Activated gamma-delta T cell (primary cell): ENCODE measurements at places on chromosomes 6 and 20.

DNA sequence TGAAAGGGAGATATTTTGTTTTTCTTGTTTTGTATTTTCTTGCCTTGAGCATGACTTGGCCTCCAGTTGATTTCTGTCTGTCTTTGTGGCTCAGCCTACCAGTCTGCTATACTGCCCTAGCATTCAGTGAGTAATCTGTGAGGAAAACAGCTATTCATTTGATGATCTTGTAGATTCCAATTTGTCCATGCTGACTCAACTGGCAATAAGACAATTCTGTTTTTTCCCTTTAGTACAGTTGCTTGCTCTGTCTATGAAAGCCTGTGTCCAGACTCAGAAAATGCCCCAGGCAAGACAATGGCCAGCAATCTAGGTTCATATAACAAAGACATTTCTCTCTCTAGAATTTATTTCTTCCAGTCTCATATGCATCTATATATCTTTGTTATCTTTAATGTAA, 10.9 kb upstream of the SOX4 start:
- no peak for DNase-seq

GRCh38 chr6:159494586-159494972, 198.5 kb downstream of the SOD2 start:
- no peak for DNase-seq

- DNase-seq: no peak
Measured at GRCh38 chr6:158488065-158488464, 71.8 kb upstream of the TMEM181 start.

DNA sequence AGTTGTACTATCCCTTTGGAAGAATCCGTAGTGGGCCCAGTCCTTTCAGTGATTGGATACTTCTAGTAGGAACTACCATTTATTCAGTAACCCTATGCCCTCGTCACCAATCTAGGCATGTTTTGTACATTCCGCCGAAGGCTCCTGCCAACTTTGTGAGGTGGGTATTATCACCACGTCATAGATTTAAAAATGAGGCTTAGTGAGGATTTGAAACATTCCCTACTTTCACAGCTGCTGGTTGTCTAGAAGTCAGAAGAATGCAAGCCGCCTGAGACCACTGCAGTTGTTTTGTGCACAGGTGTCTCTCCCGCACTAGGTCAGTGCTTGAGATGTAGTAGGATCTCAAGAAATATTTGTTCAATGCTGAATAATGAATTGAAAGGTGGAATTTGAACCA, 32.6 kb downstream of the ENPP1 start:
- no peak for DNase-seq

GRCh38 chr6:128208078-128208477, 307.2 kb upstream of the THEMIS start:
- no peak for DNase-seq
